NCI-H82 (cell line): ENCODE measurements at places on chromosomes 2 and 18.

GRCh38 chr2:124983595-124983994, 958.5 kb downstream of the CNTNAP5 start:
- no peak for DNase-seq

DNA sequence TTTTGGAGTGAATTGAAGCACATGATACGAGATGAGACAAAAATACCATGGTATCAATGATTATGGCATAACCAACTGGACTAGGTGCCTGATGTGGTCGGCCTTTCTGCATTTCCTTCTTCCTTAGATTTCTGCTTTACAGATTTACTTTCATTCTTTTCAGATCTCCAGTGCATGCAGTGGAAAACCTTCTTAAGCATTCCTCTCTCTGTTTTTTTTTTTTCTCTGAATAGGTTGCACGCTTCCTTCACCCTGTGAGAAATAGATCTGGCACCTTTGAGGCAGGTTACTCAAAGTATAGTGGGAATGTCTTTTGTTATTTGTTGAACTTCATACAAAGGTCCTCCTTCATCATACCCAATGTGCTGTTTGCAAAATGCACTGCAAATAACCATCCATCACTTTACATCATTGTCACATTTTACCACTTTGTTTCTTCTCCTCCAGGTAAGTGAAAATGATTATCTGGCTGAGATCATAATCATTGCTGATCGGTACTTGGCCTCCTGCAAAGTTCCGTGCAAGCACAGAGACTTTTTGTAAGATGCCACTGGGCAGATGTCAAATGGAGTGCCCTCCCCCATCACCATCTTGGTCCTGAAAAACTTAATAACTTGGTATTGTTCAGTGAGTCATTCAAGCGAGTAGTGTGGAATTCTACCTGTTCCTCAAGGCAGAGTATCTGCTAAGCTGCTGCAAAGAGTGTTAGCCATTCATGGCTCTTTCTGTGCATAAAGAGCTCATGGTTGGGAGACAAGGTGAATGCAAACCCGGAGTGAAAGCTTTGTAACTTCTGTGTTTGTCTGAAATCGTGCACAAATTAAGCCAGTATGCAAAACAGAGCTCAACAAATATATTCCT, 30.0 kb upstream of the KLHL14 start:
- DNase-seq = no peak

- DNase-seq = no peak
These were observed 4.6 kb downstream of the MAPRE2 start for GRCh38 chr18:35045806-35046205.

DNA sequence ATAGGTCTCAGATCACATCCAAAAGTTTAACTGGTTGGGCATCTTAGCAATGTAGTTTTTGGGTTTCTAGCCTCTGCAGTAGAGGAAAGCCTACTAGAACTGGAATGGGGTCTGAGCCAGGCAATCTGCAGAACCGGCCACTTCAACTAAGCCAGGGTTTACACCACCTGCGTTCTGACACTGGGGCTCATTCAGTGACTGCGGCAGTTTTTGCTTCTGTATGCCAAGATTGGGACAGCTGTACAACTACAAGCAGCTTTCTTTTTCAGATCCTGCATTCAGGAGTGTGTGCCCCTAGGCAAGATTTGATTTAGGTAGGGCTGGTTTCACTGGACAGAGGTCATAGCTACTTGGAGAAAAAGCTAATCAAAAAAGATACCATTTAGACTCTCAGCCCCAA, 43.7 kb upstream of the IGFBP5 start:
- no peak for DNase-seq

- no peak for DNase-seq
These were observed 82.3 kb upstream of the SPTBN1 start for GRCh38 chr2:54373855-54374254.

GRCh38 chr2:241509155-241509784, 886 bp upstream of the STK25 start:
- no peak for DNase-seq

- no peak for DNase-seq
These were observed 72.9 kb downstream of the PKP4 start for GRCh38 chr2:158529379-158530259.

DNA sequence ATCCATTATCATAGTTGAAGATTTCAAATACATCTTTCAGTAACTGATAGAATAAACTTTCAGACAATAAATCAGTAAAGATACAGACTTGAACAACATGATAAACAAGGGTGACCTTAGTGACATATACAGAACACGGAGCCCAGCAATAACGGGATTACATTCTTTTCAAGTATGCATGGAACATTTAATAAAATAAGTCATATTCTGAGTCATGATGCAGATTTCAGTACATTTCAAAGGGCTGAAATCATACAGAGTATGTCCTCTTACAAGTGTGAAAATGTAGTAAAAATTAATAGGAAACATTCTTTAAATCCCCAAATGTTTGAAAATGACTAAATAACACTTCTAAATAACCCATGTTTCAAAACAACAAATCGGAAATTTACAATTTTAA, 17.2 kb upstream of the KLHL29 start:
- DNase-seq = no peak

GRCh38 chr2:239951825-239952224, 73.3 kb downstream of the NDUFA10 start:
- no peak for DNase-seq
